ENCODE measurements at places on chromosomes 1 and 21.

- no peak for DNase-seq
These were observed 33.9 kb downstream of the SPSB1 start for GRCh38 chr1:9326596-9326995.

DNA sequence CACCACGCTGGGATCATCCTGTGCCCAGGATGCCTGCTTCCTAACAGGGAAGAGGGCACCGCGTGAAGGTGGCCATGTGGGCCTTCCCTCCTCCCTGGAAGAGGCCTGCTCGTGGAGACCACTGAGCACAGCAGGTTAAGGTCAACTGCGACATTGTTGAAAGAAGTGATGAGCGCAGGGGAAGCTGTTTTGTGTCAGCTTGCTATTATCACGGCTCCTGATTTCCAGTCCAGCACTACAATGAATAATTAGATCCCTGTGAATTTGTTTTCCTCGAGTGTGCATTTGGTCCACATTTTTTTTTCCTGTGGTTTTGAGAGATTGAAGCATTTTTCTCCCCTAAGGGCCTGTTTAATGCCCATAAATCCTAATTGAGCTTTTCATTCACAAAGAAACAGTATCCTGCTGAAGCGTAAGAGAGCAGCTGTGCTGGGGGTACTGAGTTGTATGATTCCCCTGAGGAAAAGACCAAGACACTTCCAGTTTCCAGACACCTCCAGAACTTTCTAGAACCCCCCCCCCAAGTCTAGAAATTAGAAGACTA, 204.9 kb downstream of the KCNJ6 start:
- no peak for DNase-seq

GRCh38 chr1:41367288-41367642, 6.0 kb downstream of the FOXO6 start:
- DNase-seq, result no peak

DNA sequence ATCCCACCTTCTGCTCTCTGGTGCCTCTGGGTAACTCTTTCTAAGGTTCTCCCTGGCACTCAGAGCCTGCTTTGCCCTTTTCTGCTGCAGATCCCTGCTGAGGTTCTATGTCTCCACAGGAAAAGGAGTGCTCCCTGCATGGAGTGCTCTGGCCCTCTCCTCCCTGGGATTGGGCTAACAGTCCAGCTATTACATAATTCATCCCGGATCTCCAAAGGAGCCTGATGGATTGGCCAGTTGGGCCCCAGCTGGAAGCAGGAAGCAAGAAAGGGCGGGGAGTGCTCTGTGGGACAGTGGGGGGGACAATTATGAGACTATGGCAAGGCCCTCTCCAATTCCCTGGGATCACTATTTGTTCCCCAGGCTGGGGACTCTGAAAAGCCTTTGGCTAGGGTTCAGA, 51.9 kb upstream of the GOLT1A start:
- DNase-seq, result no peak

GRCh38 chr1:79283451-79283850, 276.9 kb upstream of the ADGRL4 start:
- no peak for DNase-seq

- no peak for DNase-seq
These were observed 12.3 kb upstream of the CTRC start for GRCh38 chr1:15425958-15426357.

- DNase-seq, result no peak
These were observed 45.1 kb downstream of the SCCPDH start for GRCh38 chr1:246769306-246769705.

DNA sequence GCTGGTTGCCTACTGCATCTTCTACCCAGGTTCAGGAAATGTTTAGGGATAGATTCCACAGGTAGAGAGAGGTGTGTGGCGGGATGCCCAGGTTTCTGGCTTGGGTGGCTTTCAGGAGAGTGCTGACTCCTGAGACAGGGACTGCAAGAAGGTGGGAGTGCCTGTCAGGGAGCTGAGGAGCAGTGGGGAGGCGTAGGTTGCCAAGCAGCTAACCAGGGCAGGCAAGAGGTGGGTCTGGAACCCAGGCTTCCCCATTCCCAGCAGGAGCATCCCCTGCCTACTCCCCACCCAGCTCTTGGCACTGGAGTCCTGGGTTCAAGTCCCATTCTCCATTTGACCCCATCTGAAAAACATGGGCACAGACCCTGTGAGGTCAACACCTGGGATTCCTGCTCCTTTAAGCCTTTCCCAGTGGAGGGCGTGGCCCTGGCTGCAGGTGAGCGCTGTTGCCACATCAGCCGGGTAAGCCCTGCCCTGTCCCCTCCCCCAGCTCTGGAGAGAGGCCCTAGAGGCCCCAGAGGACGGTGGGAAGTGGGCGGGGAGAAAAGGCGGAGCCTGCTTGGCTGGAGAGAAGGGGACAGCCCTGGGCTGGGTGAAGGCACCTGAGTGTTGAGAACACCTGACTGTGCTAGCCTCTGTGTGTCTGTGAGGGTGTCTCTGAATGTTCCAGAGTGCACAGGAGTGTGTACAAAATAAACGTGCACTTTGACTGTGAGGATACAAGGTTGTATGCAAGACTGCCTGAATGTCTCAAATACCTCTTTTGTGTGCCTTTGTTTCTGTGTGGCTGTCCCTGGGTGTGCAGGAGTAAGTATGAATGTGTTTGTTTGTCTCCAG, 14.0 kb upstream of the SYNC start:
- DNase-seq, result no peak

DNA sequence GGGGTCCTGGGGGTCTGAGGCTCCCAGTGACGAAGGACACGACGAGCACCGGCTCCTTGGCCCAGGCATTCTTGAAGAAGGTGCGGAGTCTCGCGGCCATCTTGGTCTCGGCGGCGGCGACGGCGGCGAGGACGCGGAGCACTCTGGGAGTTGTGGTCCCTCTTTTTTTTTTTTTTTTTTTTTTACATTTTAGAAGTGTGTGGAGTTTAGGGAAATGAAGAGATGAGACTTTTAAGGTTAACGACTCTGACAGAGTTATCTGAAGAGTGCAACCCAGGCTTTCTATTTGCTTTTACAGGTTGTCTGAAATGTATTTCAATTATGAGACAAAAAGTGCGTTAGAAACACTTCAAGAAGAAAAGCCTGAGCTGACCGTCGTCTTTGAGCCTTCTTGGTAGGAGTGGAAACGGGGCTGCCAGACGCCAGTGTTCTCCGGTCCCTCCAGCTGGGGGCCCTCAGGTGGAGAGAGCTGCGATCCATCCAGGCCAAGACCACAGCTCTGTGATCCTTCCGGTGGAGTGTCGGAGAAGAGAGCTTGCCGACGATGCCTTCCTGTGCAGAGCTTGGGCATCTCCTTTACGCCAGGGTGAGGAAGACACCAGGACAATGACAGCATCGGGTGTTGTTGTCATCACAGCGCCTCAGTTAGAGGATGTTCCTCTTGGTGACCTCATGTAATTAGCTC, 9.7 kb downstream of the OR2B11 start:
- DNase-seq, result no peak

- no peak for DNase-seq
These were observed 30.3 kb downstream of the TMEM69 start for GRCh38 chr1:45718289-45718688.

DNA sequence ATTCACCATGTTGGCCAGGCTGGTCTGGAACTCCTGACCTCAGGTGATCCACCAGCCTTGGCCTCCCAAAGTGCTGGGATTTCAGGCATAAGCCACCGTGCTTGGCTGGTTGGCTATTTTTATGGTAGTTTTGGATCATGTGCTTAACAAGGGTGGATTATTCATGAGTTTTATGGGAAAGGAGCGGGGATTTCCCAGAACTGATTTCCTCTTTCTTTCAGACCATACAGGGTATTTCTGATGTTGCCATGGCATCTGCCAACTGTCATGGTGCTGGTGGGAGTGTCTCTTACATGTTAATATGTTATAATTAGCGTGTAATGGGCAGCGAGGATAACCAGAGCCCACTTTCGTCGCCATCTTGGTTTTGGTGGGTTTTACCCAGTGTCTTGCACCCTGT, 3.2 kb downstream of the TRPM2 start:
- no peak for DNase-seq

DNA sequence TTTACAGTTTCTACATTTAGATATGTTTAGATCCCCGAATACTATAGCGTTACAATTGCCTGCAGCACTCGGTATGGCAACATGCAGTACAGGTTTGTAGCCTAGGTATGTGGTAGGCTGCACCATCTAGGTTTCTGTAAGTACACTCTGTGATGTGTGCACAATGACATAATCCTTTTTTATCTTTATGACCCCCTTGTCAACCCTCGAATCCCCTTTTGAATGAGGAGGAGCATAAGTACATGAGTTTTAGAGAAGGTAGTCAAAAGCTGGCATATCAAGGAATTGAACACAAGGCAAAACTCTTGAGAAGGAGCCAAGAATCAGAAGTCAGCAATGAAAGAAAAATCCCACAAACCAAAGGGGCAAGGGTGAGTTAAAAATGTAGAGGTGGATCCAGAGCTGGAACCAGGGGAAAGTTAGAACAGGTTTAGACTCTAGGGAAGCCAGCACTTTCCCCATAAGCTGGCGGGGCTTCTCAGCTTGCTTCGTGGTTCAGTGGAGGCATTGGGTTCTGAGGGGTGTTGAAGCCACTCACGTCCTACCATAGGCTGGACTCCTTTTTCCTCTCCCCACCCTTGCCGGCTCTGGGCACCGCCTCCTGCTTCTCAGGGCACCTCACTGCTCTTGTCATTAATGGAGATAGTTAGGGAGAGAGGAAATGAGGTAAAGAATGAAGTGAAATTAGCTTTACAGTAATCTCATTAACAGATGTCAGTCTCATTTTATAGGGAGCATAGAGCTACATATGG, 31.3 kb downstream of the OLFML3 start:
- no peak for DNase-seq

DNA sequence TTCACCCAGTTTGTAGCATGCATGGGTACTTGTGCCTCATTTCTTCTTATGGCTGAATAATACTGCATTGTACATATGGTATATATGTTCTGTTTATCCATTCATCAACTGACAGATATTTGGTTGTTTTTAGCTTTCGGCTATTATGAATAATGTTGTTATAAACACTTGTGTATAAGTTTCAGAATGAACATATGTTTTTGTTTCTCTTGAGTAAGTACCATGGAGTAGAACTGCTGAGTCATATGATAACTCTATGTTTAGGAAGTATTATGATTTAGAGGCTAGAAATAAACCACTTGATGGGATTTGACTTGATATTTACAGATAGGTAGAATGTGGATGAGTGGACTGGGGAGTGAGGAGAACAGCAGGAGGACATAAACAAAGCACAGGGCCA, 48.6 kb downstream of the WNT2B start:
- no peak for DNase-seq

- no peak for DNase-seq
These were observed 2.8 kb downstream of the DDOST start for GRCh38 chr1:20658166-20658915.

- DNase-seq, result no peak
These were observed 137.6 kb upstream of the SGIP1 start for GRCh38 chr1:66396212-66396890.

GRCh38 chr1:40344597-40344996, 27.5 kb upstream of the COL9A2 start:
- DNase-seq, result no peak

Measured in esophagus squamous epithelium (tissue), 5 donors.